Adrenal gland (tissue), 19 donors: ENCODE measurements at places on chromosomes 7 and 10. TPM values are rescaled to one million over a fixed set of nuclear protein-coding genes. Genes with fewer than 3 reads are reported as not detected.
A peak's percentile ranks its signal among the peaks of the same experiment; 100 is the strongest.

- H3K27me3 ChIP-seq: no peaks in the 10 kb centered on the region
- no peaks in the 10 kb centered on the region for H3K36me3 ChIP-seq
- H3K4me1 ChIP-seq: peaks cover 13% of the 10 kb centered on the region
Measured at GRCh38 chr10:125008689-125009638, 67.0 kb downstream of the ZRANB1 start.

DNA sequence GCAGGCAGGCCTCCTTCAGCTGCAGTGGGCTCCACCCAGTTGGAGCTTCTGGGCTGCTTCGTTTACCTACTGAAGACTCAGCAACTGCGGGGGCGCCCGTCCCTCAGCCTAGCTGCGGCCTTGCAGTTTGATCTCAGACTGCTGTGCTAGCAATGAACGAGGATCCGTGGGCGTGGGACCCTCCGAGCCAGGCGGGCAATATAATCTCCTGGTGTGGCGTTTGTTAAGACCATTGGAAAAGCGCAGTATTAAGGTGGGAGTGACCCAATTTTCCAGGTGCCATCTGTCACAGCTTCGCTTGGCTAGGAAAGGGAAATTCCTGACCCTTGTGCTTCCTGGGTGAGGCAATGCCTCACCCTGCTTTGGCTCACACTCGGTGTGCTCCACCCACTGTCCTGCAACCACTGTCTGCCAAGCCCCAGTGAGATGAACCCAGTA, 159.2 kb upstream of the FOXP2 start:
- H3K27ac ChIP-seq: no peak overlapping the region
- H3K36me3 ChIP-seq: no peaks in the 10 kb centered on the region
- DNase-seq: no peak
- no peaks in the 10 kb centered on the region for H3K4me1 ChIP-seq
- H3K27me3 ChIP-seq: no peaks in the 10 kb centered on the region
- H3K4me3 ChIP-seq: no peak overlapping the region

GRCh38 chr10:69434926-69435325, 16.3 kb upstream of the TSPAN15 start:
- peaks cover 14% of the 10 kb centered on the region for H3K4me1 ChIP-seq
- H3K36me3 ChIP-seq: no peaks in the 10 kb centered on the region
- no peaks in the 10 kb centered on the region for H3K27me3 ChIP-seq
- H3K4me3 ChIP-seq: no peak overlapping the region
- no peak for DNase-seq
- no peak overlapping the region for H3K27ac ChIP-seq

SRGN gene
- total RNA-seq: 120 TPM

- no peaks in the 10 kb centered on the region for H3K36me3 ChIP-seq
- H3K27ac ChIP-seq: no peak overlapping the region
- no peaks in the 10 kb centered on the region for H3K4me1 ChIP-seq
- H3K27me3 ChIP-seq: no peaks in the 10 kb centered on the region
- H3K4me3 ChIP-seq: no peak overlapping the region
Measured at GRCh38 chr10:10872035-10872673, 145.5 kb upstream of the CELF2 start.

- no peaks in the 10 kb centered on the region for H3K27me3 ChIP-seq
- peak overlapping the region; percentile 38 for H3K27ac ChIP-seq
- H3K4me3 ChIP-seq: no peak overlapping the region
- DNase-seq: peak; percentile 65
- H3K4me1 ChIP-seq: peaks cover 65% of the 10 kb centered on the region
Measured at GRCh38 chr10:103651783-103652476, 158.4 kb downstream of the NEURL1 start.

- no peak for DNase-seq
- H3K36me3 ChIP-seq: no peaks in the 10 kb centered on the region
- H3K4me1 ChIP-seq: peaks cover 7% of the 10 kb centered on the region
- H3K27ac ChIP-seq: no peak overlapping the region
- H3K27me3 ChIP-seq: peaks cover 6% of the 10 kb centered on the region
- H3K4me3 ChIP-seq: no peak overlapping the region
Measured at GRCh38 chr7:120273476-120273975, 551 bp downstream of the KCND2 start.

DNA sequence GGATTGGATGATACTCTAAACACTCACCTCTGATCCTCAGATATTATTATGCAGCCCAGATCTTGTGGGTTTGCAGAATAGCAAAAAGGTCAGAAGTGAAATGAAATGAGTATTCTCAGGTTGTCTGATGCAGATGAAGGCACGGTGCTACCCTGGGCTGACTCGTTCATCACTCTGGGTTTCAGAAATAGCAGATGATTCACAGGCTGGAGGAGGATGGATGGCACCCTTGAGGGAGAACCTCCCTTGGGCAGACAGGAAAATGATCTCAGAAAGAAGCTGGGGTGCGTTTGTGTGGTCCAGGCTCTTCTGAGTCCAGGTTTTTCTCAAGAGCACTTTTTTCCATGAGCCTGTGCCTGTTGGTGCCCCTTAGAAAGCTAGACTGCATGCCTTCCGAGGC, 515.8 kb upstream of the MKI67 start:
- DNase-seq: no peak
- no peaks in the 10 kb centered on the region for H3K36me3 ChIP-seq
- no peaks in the 10 kb centered on the region for H3K27me3 ChIP-seq

FAM237B gene
- total RNA-seq: not detected

DNA sequence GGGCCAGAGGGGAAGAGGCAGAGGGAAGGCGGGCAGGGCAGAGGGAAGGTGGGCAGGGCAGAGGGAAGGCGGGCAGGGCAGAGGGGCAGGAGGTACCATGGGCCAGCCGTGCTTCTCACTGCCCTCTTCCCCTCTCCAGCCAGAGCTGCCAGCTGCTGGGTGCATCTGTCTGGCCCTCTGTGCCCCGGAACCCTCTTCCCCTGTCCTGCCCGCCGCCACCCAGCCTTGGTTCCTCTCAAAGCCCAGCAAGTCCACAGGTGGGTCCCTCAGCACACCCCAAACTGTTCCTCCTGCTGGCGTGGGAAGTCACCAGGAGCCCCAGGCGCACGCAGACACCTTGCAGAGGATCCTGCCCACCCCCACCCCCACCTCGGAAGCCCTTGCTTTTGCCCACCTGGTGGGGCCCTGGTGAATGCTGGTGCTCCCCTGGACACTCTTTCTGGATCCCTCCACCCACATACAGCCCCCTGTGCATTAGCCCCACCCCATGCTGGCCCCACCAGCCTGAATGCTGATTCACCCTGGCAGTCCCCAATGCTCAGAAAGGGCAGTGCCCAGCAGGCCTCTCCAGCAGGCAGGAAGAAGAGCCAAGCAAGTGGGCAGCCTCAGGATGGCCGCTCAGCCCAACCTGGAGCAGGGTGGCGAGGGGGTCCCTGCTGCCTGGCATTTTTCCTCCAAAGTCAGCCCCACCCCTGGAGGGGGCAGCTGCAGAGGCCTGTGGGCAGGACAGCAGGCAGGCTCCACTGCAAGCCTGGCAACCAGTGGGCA, 1.9 kb upstream of the PWWP2B start:
- peaks cover 40% of the 10 kb centered on the region for H3K4me1 ChIP-seq
- no peaks in the 10 kb centered on the region for H3K36me3 ChIP-seq
- peak overlapping the region; percentile 88 for H3K4me3 ChIP-seq
- peak; percentile 58 for DNase-seq
